ENCODE measurements at places on chromosomes 12 and 14. TPM values are rescaled to one million over a fixed set of nuclear protein-coding genes. Genes with fewer than 3 reads are reported as not detected.
A peak's percentile ranks its signal among the peaks of the same experiment; 100 is the strongest.

- DNase-seq = no peak
These were observed 661.7 kb downstream of the VRK1 start for GRCh38 chr14:97458661-97459579.

GRCh38 chr12:110677206-110677911, 11.6 kb downstream of the HVCN1 start:
- no peak for DNase-seq

GRCh38 chr14:51431033-51431709, 191.1 kb downstream of the TMX1 start:
- no peak for DNase-seq

- DNase-seq = no peak
These were observed 192.6 kb upstream of the BCL2L14 start for GRCh38 chr12:11877869-11878780.

DNA sequence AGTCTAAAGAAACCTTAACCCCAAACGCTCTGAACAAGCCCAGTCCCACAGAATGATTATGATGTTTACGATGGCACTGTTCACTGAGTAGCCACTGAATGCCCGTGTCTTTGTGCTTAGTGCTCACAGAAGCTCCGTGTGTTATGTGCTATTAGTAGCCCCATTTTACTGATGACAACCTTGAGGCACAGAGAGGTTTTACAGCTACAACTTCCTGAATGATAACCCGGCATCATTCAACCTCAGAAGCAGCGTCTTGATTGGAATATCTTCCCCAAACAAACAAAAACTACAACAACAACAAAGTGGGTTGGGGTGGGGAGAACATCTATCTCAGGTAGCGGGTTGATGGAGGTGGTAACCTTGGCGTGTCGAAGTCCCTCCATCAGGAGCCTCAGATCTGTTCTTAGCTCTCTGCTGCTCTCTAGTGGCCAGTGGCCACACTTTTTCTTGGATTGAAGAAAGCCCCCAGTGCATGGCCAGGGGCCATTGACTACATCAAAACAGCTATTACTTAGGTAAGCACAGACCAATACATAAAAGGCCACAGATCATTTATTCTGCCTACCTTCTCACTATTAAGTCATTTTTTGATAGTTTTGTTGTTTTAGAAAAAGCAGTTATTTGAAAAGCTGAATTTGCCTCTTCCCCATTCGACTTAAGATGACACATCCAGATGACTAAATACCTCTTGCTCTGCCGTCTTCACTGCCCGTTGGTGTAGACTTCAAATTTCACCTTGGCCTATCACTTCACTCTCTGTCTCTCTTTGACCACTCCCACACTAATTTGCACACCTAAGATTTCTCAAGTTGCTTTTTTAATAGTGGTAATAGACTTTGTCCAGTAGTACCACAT, 376.9 kb downstream of the GALC start:
- peak; percentile 51 for DNase-seq

DNA sequence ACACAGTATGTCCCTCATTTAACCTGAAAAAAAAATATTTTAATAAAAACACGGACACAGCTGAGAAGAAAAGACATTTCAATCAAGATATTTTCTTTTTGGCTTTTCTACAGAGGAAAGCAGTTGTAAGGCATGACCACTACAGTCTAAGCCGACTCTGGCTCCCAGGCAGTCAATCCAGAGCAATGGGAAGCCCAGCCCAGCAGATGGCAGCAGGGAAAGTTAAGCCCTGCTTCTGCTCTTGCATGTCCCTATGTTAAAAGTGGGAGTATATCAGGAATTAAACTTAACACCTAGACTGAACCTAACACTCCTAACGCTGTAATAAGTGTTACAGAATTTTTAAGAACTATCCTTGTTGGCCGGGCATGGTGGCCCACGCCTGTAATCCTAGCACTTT, 19.5 kb upstream of the HAL start:
- no peak for DNase-seq

- DNase-seq = no peak
These were observed 65.8 kb downstream of the TRHDE start for GRCh38 chr12:72337946-72338345.

GRCh38 chr12:78149459-78149858, 318.8 kb downstream of the NAV3 start:
- no peak for DNase-seq

DNA sequence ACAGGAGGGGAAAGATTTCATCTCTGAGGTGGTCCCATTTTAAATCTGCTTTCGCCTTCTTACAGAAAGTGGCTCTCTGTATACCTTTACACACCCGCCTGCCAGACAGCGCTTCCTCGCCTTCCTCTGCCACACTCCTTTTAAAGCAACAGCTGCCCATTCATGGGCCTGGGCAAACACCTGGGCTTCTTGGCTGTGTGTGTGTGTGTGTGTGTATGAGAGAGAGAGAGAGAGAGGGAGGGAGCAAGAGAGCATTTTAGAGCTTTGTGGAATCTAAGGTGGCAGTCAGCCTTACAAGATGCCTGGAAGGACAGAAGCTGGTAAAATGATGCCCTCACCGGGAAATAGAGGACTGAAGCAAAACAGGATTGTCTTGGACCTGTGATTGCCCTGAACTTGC, 20.0 kb downstream of the PTHLH start:
- DNase-seq = no peak

DNA sequence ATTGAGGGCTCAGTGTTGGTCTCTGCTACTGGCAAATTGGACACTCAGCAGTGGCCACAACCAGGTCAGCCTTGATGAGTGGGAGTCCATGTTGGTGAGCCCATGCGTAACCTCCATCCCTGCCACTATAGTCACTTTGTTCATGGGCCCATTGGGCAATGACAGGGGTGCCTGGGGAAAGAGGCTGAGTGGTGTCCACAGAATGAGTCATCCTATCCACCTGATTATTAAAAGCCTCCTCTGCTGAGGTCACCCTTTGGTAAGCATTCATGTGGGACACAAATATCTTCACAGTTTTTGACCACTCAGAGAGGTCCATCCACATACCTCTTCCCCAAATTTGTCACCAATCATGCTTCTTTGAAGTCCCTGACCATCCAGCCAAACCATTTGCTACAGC, 50.0 kb downstream of the FIGNL2 start:
- DNase-seq = no peak

FGD4 gene
- polyA plus RNA-seq = 15.5 TPM

MYL6 gene
- polyA plus RNA-seq = 1,865 TPM

TCL1A gene
- 1.1 TPM for polyA plus RNA-seq

NFATC4 gene
- 95.5 TPM for polyA plus RNA-seq

GPR65 gene
- 0.80 TPM for polyA plus RNA-seq

GLT1D1 gene
- 1.9 TPM for polyA plus RNA-seq

DTX1 gene
- polyA plus RNA-seq = 15.2 TPM

TAS2R31 gene
- 1.1 TPM for polyA plus RNA-seq
